NCI-H1105 treated with DMSO at 0.1 percent for 48 hours (cell line): ENCODE measurements at places on chromosomes 13 and 19.

- no peak for DNase-seq
Observed at GRCh38 chr19:5891572-5891937, 12.0 kb downstream of the NDUFA11 start.

DNA sequence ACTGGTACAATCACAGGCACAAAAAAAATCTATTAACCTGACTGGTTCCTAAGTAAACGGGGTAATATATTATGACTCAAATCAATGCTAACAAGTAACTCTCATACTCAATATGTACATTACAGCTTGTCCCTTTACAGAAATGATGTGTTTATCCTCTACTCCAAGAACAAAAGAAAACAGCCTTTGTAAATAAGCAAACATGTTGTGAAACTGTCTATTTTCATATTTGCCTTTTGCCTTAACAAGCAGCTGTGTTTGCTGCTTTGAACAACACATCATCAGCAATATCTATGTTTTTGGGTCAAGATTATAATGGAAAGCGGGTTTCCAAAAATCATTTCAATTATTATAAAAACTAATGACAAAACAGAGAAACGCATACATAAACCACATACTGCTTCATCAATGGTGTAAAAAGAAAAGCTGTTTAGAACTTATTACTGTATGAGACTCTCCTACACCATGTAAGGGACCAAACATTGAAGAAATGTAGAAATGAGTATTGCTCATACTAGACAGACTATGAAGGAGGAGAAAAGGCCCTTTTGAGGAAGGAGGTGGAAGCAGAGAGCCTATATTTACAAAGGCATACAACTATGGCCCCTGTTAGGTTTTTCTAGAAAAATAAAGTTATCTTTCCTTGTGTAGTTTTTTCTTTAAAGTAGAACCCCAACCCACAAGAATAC is 14.8 kb downstream of the TBC1D4 start:
- no peak for DNase-seq

GRCh38 chr19:13850910-13851733 is 25.8 kb upstream of the NANOS3 start:
- DNase-seq: no peak

- no peak for DNase-seq
Observed at GRCh38 chr13:98293103-98293502, 116.0 kb upstream of the RNF113B start.

GRCh38 chr19:1864480-1865171 is 1.2 kb upstream of the KLF16 start:
- DNase-seq: no peak

- no peak for DNase-seq
Observed at GRCh38 chr19:2343289-2343982, 15.0 kb downstream of the SPPL2B start.

GRCh38 chr13:46150134-46150693 is 31.8 kb downstream of the LCP1 start:
- no peak for DNase-seq
